SK-MEL-5 (cell line): ENCODE measurements at places on chromosomes 7 and 10. TPM values are rescaled to one million over a fixed set of nuclear protein-coding genes. Genes with fewer than 3 reads are reported as not detected.

DNA sequence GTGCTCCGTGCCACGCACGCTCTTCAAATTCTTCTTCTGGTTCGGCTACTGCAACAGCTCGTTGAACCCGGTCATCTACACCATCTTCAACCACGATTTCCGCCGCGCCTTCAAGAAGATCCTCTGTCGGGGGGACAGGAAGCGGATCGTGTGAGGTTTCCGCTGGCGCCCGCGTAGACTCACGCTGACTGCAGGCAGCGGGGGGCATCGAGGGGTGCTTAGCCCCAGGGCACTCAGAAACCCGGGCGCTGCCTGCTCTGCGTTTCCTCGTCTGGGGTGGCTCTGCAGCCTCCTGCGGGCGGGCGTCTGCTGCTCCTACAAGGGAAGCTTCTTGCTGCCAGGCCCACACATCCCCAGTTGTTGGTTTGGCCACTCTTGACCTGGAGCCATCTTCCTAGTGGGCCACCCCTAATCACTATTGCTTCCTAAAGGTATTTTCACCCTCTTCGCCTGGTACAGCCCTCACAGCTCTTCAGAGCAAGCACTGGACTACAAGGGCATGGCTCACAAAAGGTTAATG lies 2.5 kb downstream of the ADRA2A start:
- DNase-seq, result no peak

GRCh38 chr10:96740579-96741281 lies 20.4 kb upstream of the PIK3AP1 start:
- no peak for DNase-seq

GRCh38 chr7:80417211-80417793 lies 94.6 kb downstream of the GNAT3 start:
- no peak for DNase-seq

GRCh38 chr7:41060796-41061195 lies 642.1 kb downstream of the INHBA start:
- no peak for DNase-seq

Gene HTRA1
- total RNA-seq, result 113 and 119 TPM in 2 replicates

Gene FAM24B
- total RNA-seq, result 0.45 TPM in 1 of 2 replicates, not detected in the other

Gene CCSER2
- 15.6 TPM in 2 replicates for total RNA-seq

Gene CAPZA2
- total RNA-seq, result 240 and 252 TPM in 2 replicates

Gene ZCWPW1
- 4.5 and 4.7 TPM in 2 replicates for total RNA-seq

Gene SPDYE2B
- not detected in 2 replicates for total RNA-seq
